ENCODE measurements at places on chromosomes 1 and 21.
A peak's percentile ranks its signal among the peaks of the same experiment; 100 is the strongest.

- no peak for DNase-seq
These were observed 2.7 kb downstream of the TTLL7 start for GRCh38 chr1:83996191-83996590.

DNA sequence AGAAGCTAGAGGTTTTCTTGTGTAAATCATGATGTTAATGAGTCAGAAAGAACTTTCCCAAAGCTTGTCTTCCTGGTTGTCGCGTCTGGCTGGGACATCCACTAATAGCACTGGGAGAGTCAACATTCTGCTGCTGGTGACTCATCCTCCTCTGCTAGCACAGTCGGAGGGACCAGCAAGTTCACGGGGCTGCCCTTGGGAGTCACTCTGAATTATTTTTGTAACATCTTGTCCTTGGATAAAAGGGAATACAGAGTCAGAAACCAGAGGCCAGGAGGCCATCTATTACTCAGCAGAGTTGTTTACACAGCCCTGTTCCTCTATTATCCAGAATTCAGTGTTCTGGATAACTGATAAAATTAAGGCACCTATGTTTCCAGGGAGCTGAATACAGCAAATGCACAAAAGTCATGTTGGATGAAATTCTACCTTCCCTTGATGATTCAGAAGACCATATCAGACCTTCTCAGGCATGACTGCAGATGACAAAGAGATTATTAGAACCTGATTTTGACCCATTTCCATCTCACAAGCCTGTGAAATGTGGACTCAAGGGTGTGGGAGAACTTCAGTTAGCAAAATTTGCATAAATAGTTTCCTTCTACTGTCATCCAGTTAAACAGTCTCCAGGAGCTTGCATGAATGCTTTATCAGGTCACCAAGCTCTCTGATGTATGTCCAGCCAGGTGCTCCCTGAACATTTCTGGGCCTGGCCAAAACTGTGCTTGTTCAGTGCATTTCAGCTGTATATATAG lies 68.1 kb downstream of the JAK1 start:
- DNase-seq, result peak; percentile 92

- DNase-seq, result peak; percentile 51
These were observed 393 bp downstream of the LYSMD1 start for GRCh38 chr1:151165281-151165737.

DNA sequence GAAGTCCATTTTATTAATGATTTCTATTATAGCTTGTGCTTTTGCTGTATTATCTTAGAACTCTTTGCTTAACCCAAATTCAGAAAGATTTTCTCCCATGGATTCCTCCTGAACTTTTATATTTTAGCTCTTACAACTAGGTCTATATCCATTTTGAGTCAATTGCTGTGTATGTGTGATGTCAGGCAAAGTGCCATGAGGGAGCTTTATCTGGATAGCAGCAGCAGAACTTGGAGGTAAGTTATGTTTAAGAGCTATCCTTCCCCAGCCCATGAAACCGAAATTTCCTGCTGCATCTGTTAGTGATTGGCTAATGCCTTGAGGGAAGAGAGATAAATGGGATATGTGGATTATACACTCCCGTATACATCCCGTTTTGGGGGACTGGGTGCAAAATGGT lies 29.9 kb downstream of the ADAM30 start:
- no peak for DNase-seq

- DNase-seq, result peak; percentile 16
These were observed 24.8 kb upstream of the ZMYM4 start for GRCh38 chr1:35243691-35244090.

DNA sequence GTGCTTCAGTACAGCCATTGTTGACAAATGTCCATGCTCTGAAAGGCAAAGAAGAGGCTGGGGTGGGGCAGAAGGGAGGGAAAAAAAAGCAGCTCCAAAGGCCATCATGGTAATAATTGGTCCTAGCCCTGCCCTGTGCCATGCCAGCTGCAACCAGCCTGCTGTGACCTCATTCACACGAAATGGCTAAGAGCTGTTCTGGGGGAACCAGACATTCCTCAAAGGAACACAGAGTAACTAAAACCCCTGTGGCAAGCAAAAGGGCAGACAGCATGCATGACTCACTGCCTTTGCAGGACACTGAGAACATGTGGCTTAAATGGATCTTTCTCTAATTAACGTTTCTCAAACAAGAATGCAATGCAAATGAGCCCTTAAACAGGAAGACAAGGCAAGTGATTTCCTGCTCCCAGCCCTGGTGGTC lies 42.3 kb downstream of the STYXL2 start:
- DNase-seq, result peak; percentile 70

Measured in amniotic epithelial cell (primary cell).